ENCODE measurements at places on chromosomes 12 and 14. TPM values are rescaled to one million over a fixed set of nuclear protein-coding genes. Genes with fewer than 3 reads are reported as not detected.

Gene SLC25A21
- 0.89 TPM for total RNA-seq

Gene KRT75
- not detected for total RNA-seq

Gene OR6J1
- not detected for total RNA-seq

Gene CLEC4C
- not detected for total RNA-seq

Gene GLI1
- total RNA-seq: 0.50 TPM

Gene KRT77
- total RNA-seq: not detected

Gene RPGRIP1
- 0.05 TPM for total RNA-seq

Gene SLC6A12
- total RNA-seq: 4.8 TPM

Gene IL22
- not detected for total RNA-seq

Gene COPS7A
- total RNA-seq: 68.3 TPM

Measured in renal cortical epithelial cell (primary cell).